ENCODE measurements at places on chromosomes 12 and 14.

DNA sequence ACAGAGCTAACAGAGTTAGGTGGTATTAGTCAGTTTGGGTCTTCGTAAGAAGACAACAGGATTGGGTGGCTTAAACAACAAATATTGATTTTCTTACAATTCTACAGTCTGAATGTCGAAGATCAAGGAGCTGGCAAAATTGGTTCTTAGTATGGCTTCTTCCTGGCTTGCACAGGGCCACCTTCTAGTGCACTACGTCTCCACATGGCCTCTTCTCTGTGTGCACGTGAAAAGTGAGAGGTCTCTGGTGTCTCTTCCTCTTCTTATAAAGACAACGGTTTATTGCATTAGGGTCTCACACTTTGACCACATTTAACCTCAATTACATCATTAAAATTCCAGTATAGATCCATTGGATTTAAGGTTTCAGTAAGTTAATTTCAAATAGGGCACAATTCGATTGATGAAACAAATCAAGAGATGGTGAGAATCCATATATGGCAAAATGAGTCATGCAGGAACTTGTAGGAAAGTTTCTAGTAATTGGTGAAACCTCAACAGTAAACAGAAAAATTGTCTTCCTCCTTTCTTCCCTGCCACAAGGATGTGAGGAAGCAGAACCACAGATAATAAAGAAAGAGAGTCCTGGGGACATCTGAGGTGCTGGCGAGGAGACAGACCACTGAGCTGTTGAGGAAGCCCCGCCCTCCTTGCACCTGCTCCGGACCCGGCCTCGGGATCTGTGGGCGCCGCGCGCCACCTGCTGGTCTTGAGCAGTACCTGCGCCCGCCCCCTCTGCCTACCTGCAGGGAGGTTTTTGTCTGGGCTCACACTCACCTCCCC is 846.7 kb downstream of the TMEM121 start:
- DNase-seq, result no peak

DNA sequence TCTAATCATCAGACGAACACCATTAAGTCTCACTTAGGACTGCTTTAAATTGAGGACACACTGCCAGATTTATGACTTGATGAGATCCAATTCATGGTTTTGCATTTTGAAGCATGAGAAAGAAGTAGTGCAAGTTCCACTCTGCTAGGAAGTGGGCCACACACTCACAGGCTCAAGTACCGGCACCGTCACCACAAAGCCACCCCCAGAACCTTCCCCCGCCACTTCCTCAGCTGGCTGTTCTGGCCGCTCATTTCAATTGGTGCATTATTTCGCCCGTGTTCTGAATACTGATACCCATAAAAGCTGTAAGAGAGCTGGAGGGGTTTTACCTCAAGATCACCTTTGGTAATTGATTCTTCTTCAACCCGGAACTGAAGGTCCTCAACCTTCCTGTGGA is 70.1 kb downstream of the CLIP1 start:
- DNase-seq, result no peak

DNA sequence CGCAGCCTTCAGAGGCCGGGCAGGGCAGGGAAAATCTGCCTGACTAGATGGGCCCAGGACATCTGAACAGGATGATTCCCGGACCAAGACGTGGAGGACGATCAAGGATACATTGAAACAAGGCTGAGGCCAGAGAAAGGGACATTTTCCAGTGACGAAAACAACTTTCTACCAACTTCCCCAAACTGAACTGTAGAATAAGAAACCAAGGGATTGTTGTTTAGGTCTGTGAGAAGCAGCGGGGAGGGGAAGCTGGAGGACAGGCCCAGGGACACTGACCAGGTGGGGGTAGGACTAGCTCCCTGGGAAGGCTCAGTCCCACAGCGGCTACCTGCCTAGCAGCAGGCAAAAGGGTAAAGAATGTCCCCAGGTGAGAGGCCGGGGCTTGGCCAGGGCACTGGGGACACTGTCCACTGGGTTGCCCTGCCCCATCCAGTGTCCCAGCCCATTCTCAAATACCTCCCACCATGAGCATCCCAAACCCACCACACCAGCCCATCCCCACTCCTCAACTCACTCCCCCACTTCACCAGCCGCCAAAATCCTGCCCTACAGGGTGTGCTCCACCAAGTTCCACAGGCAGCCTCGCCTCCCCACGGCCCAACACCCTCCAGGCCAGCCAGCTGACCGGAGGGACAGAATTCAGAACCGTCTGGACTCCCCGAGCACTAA is 995 bp downstream of the TNFRSF1A start:
- no peak for DNase-seq

DNA sequence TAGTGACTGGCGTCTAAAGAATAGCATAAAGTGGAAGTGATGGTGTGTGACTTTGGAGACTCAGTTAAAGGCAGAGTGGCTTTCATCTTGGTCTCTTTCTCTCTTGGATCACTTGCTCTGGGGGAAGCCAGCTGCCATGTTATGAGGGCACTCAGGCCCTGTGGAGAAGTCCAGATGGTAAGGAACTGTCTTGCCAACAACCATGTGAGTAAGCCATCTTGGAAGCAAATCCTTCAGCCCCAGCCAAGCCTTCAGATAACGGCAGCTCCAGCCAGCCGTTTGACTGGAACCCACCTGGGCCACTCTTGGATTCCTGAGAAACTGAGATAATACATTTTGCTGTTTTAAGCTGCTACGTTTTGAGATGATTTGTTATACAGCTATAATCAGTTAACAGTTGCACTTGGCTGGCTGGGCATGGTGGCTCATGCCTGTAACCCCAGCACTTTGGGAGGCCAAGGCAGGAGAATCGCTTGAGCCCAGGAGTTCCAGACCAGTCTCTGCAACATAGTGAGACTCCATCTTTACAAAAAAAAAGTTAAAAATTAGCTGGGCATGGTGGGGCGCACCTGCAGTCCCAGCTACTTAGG is 7.7 kb upstream of the LRRC23 start:
- DNase-seq, result no peak

DNA sequence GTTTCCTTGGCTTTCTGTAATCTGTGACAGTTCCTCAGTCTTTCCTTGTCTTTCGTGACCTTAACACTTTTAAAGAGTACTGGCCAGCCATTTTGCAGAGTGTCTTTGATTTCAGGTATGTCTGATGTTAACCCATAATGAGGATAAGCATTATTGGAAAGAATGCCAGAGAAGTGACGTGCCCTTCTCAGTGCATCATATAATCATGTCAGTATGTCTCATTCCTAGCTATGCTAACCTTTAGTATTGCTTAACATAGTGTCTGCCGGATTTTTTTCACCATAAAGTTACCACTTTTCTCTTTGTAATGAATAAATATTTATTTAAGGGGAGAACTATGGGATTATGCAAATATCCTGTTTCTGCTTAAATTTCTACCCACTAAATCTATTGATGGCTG is 28.5 kb downstream of the RERG start:
- no peak for DNase-seq
